ENCODE measurements at places on chromosomes 7 and 10.

DNA sequence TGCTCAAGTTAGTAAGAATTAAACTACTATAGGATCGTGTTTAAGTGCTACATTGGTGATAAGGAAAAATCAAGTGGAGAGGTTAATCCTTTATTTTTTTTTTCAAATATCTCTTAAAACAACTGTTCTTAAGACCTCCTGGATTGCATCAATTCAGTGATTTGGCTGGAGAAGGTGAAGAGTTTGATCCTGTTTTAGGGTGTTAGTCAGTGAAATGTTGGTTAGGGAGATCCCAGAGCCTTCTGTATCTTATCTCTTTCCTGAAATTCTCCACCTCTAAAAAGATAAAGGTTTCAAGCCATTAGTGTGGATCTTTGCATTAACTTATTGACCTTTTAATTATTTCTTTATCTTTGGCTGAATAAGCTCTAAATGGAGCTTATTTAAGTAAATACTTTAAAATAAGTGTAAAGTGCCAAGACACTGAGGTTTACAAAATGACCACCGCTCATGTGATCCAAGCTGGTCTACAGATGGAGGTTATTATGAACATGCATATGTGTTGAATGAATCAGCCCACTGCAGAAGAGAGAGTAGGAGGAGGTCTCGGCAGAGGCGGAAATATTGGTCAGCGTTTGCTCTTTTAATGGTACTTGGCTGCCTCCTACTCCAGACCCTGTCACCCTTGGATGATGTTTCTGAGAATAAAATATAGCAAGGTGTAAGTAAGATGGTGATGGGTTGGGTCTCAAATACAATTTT is 51.8 kb upstream of the BMPER start:
- no peak for DNase-seq

GRCh38 chr10:110069502-110069982 is 61.8 kb downstream of the ADD3 start:
- no peak for DNase-seq

GRCh38 chr10:110460111-110460809 is 37.4 kb upstream of the DUSP5 start:
- DNase-seq = peak; percentile 37

DNA sequence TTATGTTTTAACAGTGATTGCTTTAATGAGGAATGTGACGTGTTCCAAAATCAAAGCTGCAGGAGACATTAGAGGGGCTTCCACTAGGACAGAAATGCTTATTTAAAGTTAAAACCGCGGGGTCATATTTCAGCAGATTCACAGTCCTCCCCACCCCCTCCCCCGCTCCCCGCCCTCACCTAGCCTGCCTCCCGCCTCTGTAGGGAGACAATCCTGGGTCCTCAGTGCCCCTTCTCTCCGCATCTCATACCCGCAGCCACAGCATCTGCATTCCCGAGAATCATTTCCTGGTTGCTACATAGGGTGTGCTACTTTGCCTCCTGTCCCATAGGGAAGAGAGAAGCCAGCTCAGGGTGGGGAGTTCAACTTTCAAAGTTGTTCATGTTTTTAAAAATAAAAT is 3.1 kb upstream of the DRGX start:
- DNase-seq = no peak

- DNase-seq = no peak
Observed at GRCh38 chr7:115980159-115980558, 50.4 kb downstream of the TFEC start.

GRCh38 chr7:73427902-73428787 is 5.4 kb upstream of the FZD9 start:
- no peak for DNase-seq

GRCh38 chr7:40827222-40828085 is 692.6 kb downstream of the SUGCT start:
- peak; percentile 33 for DNase-seq

- no peak for DNase-seq
Observed at GRCh38 chr7:145143685-145144084, 307.8 kb upstream of the TPK1 start.
